NCI-H187 treated with DMSO at 0.1 percent for 48 hours (cell line): ENCODE measurements at places on chromosomes 5 and 9.
A peak's percentile ranks its signal among the peaks of the same experiment; 100 is the strongest.

- DNase-seq, result no peak
Observed at GRCh38 chr9:14314424-14314928, 535 bp upstream of the NFIB start.

DNA sequence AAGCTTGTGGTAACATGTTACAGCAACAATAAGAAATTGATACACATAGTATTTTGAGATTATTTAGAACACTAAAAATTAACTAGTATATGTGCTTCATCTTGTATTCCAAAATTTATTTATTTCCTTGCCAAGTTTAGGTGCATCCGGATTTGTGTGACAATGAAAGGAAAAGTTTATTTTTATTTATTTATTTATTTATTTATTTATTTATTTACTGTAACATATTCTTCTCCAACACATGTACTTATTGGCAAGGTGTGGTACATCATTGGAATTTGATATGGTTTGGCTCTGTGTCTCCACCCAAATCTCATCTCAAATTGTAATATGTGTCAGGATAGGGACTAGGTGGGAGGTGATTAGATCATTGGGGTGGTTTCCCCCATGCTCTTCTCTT lies 373.3 kb upstream of the EDIL3 start:
- DNase-seq, result no peak

DNA sequence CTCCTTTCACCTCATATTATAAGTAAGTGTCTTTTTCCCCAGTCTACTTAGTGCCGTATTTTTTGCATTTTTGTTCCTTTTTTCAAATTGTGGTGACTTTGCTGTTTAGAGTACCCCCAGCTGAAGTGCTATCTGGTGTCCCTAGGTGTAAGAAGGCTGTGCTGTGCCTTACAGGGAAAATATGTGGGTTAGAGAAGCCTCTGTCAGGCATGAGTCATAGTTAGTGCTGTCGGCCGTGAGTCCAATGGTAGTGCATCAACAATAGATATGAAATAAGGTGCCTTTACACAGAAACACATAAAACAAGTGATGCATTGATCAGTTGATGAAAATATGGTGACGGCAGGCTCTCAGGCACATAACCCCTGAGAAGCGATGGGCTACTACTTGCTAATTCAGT lies 20.1 kb downstream of the SYK start:
- no peak for DNase-seq

- DNase-seq, result no peak
Observed at GRCh38 chr5:136309932-136310598, 55.3 kb downstream of the TRPC7 start.

- DNase-seq, result no peak
Observed at GRCh38 chr5:134038138-134038537, 33.4 kb upstream of the VDAC1 start.

- DNase-seq, result no peak
Observed at GRCh38 chr5:9544502-9545135, 1.3 kb downstream of the SEMA5A start.

GRCh38 chr5:103674251-103674650 lies 111.7 kb upstream of the NUDT12 start:
- peak; percentile 96 for DNase-seq

GRCh38 chr5:159262472-159262858 lies 625 bp upstream of the UBLCP1 start:
- DNase-seq, result no peak

DNA sequence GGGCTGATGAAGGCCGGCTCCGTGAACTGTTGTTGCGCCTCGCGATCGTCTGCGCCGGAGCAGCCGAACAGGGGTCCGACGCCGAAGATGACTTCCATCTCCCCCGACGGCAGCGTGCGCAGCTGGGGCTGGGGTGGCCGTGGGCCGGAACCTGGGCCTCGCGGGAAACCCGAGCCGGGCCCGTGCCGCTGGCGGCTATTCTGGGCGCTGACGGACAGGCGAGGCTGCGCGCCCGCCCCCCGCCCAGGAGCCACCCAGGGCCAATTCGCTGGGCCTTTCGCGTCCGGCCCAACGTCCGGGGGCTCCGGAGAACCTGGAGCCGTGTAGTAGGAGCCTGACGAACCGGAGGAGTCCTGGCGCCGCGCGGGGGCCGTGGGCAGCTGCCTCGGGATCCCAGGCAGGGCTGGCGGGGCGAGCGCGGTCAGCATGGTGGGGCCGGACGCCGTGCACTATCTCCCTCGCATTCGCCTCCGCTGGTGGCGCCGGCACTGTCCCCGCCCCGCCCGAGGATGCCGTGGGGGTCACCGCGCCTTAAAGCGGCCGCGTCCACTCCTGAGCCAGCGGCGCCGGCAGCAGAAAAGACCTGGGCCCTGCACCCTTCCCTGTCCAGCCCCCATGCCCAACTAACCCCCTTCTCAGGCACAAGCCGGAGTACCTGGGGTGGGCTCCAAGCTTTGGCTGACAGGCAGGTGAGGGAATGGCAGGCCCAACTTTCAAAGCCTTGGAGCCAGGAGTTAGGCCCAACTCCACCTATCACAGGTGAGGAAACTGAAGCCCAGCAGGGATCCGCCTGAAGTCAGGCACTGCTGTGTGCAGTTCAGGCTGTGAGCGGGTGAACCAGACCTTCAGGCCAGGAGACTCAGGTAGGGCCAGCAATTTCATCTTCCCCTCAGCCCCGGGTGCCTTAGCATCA lies at the start of gene PROB1:
PROB1 (minus strand) TSS at position 451 of the 913 bp plus-strand sequence; CDS start at position 428, 23 bp downstream.
- DNase-seq, result no peak

DNA sequence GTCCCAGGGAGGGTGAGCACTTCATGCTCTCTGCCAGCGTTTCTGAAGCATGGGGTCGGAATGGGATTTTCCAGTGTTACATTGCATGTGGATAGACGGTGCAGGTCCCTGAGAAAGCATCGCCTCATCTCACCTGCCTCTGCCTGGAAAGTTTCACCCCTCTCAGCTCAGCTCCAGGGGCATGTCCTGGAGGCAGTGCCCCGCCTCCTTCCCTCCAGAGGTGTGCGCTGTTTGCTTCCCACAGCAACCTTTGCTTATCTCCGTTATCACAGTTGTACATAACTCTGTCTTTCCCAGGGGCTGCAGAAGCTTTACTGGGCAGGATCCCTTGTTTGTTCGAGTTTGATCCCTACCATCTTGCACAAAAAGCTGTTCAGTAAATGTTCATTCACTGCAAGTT lies 10.7 kb upstream of the CREBRF start:
- no peak for DNase-seq
